ENCODE measurements at places on chromosomes 2 and 18. TPM values are rescaled to one million over a fixed set of nuclear protein-coding genes. Genes with fewer than 3 reads are reported as not detected.

DLX1 gene
- total RNA-seq = not detected

GRCh38 chr2:109238580-109238979 lies 109.6 kb downstream of the SH3RF3 start:
- H3K4me3 ChIP-seq = no peak overlapping the region
- peaks cover 14% of the 10 kb centered on the region for H3K4me1 ChIP-seq
- H3K36me3 ChIP-seq = no peaks in the 10 kb centered on the region
- peak; percentile 42 for DNase-seq

DNA sequence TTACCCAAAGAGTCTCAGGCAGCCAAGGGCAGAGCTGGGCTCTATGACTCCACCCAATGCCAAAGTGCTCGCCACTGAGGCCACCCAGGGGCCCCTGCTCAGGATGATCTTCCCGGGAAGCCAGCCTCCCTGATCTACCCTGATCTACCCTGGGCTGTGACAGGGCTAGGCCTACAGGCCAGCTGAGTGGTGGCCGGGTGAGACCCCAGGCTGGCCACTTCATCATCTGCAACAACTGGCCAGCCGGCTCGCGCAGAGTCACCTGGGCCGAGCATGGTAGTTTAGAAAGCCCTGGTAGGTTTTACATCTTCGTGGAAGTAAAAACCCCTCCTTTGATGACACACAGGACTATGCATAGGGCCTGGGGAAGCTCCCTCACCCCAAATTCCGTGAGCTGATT lies 276.3 kb downstream of the NDUFA10 start:
- H3K4me3 ChIP-seq = no peak overlapping the region
- H3K27ac ChIP-seq = no peak overlapping the region
- no peaks in the 10 kb centered on the region for H3K27me3 ChIP-seq
- H3K36me3 ChIP-seq = no peaks in the 10 kb centered on the region
- H3K4me1 ChIP-seq = peaks cover 14% of the 10 kb centered on the region
- no peak for DNase-seq

GRCh38 chr2:165016772-165017411 lies 61.6 kb upstream of the SLC38A11 start:
- H3K4me3 ChIP-seq = no peak overlapping the region
- no peaks in the 10 kb centered on the region for H3K36me3 ChIP-seq
- DNase-seq = no peak
- no peak overlapping the region for H3K27ac ChIP-seq

GRCh38 chr2:128736689-128737545 lies 418.2 kb upstream of the HS6ST1 start:
- H3K27me3 ChIP-seq = no peaks in the 10 kb centered on the region
- H3K36me3 ChIP-seq = no peaks in the 10 kb centered on the region
- H3K27ac ChIP-seq = no peak overlapping the region
- H3K4me3 ChIP-seq = no peak overlapping the region

IL36A gene
- total RNA-seq = not detected

- peaks cover 20% of the 10 kb centered on the region for H3K4me1 ChIP-seq
- no peaks in the 10 kb centered on the region for H3K27me3 ChIP-seq
- H3K4me3 ChIP-seq = no peak overlapping the region
- H3K27ac ChIP-seq = no peak overlapping the region
- DNase-seq = no peak
Measured at GRCh38 chr2:196990788-196991461, 64.4 kb upstream of the PGAP1 start.

PRSS56 gene
- total RNA-seq = not detected

GRCh38 chr18:73151086-73151485 lies 283.3 kb upstream of the NETO1 start:
- H3K36me3 ChIP-seq = no peaks in the 10 kb centered on the region
- no peaks in the 10 kb centered on the region for H3K27me3 ChIP-seq
- H3K4me1 ChIP-seq = no peaks in the 10 kb centered on the region
- no peak for DNase-seq
- no peak overlapping the region for H3K4me3 ChIP-seq
- H3K27ac ChIP-seq = no peak overlapping the region

ZNF638 gene
- 167 TPM for total RNA-seq

- DNase-seq = no peak
- no peaks in the 10 kb centered on the region for H3K36me3 ChIP-seq
- H3K27me3 ChIP-seq = no peaks in the 10 kb centered on the region
- no peaks in the 10 kb centered on the region for H3K4me1 ChIP-seq
- H3K4me3 ChIP-seq = no peak overlapping the region
Measured at GRCh38 chr2:156065912-156066311, 266.6 kb downstream of the NR4A2 start.

REEP1 gene
- not detected for total RNA-seq

SCYGR4 gene
- not detected for total RNA-seq

- no peaks in the 10 kb centered on the region for H3K36me3 ChIP-seq
- H3K4me3 ChIP-seq = no peak overlapping the region
- no peaks in the 10 kb centered on the region for H3K4me1 ChIP-seq
- no peak overlapping the region for H3K27ac ChIP-seq
Measured at GRCh38 chr2:237223201-237223861, 137.6 kb downstream of the COPS8 start.

RAB17 gene
- not detected for total RNA-seq

GRCh38 chr2:207474863-207475485 lies 54.8 kb upstream of the CREB1 start:
- H3K4me1 ChIP-seq = peaks cover 6% of the 10 kb centered on the region
- no peak overlapping the region for H3K4me3 ChIP-seq
- no peaks in the 10 kb centered on the region for H3K36me3 ChIP-seq
- H3K27me3 ChIP-seq = no peaks in the 10 kb centered on the region
- H3K27ac ChIP-seq = no peak overlapping the region
- DNase-seq = peak; percentile 55

GRCh38 chr2:137672989-137673552 lies 291.2 kb upstream of the HNMT start:
- no peak overlapping the region for H3K27ac ChIP-seq
- H3K36me3 ChIP-seq = no peaks in the 10 kb centered on the region
- H3K27me3 ChIP-seq = no peaks in the 10 kb centered on the region
- no peak for DNase-seq
- H3K4me3 ChIP-seq = no peak overlapping the region

DOK6 gene
- not detected for total RNA-seq

DNA sequence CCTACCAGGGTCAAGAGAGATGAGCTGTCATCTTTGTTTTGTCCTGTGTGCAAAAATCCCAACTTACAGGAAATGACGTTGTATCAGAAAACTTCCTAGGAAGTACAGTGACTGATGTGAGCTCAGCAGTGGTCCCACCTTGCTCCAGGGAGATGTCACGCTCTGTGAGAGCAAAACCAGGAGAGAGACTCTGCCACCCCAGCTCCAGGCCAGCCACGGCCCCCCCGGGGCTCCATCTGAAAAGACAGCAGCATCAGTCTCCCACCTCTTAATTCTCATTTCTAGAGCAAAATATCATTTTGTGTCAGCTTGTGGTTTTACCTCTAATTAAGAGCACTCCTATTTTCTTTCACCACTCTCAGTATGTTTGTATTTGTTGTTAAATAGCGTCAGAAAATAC lies 57.5 kb downstream of the MYL12B start:
- DNase-seq = no peak
- no peak overlapping the region for H3K4me3 ChIP-seq
- H3K36me3 ChIP-seq = no peaks in the 10 kb centered on the region
- H3K4me1 ChIP-seq = no peaks in the 10 kb centered on the region
- H3K27me3 ChIP-seq = no peaks in the 10 kb centered on the region

DNA sequence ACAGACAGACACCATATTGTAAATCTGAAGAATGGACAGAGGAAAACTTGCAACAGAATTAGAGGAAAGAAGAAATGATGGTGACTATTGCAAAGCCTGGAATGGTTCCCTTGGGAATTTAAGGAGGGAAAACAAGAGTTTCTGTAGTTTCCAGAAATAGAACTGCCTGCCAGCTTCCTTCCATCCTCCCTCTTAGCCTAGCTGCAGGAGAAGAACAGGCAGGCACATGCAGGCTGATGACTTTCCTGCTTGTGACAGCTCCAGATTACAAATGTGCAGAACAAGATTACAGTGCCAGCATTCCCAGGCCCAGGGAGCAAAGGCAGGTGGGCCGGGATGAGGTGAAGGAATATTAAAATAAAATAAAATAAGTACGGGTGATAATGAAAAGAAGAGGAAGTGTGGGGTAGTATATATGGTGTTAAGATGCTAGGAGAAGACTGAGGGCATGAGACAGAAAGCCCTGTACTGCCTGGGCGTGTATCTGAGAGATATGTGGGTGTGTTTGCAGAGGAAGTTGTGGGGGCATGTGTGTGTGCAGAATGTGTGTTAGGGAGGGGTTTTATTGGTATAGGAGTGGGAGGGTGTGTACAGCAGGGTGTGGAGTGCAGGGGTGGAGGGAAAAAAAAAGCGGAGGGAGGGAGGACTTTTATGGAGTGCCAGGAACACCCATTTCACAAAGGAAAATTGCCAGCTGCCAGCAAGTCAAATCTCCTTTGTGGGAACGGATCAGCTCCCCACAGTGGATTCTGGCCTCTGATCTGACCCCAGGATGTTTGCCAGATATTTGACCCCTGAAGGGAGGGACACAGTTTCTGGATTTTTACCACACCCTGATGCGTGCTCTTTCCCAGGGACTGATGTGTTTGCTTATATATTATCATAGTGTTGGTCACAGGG lies 43.9 kb upstream of the NEMP2 start:
- no peaks in the 10 kb centered on the region for H3K27me3 ChIP-seq
- no peak overlapping the region for H3K4me3 ChIP-seq
- H3K27ac ChIP-seq = no peak overlapping the region
- no peak for DNase-seq
- H3K4me1 ChIP-seq = peaks cover 37% of the 10 kb centered on the region
- no peaks in the 10 kb centered on the region for H3K36me3 ChIP-seq

DNA sequence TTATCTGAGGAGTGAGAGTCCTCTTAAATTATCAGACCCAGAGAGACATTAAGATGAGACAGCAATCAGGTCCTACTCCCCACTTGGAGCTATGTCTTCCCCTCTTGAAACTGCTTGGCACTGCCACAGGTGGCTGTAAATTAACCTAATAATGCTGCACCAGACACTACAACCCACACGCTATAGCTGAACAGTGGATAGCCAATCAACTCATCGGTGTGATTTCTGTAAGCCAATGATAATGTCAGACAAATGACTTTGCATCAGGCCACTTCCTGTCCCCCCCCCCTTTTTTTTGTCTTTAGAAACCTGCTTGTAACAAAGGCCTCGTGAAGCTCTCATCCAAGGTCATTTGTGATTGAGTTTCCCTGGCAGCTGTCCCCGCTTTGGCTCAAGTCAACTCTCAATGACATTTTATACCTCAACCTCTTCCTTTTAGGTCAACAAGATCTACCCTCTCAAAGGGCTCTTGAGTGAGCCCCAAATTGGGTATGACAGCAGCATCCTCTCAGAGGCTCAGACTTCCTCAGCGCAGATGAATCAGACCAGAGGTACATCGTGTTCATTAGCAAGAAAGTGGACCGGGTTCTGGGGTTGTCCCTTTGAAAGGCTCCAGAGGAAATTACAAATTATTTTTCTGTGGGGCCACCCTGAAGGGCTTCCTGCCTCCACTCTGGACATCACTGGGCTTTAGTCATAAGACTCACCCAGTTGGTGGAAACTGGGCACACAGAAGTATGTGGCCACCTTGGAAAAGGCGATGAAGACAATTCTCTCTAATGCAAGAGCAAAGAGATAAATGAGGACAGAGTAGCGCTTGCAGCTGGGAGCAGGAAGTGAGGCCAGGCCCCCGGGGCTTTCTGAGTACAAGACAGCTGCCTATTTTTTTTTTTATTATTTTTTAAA lies 73.6 kb downstream of the COPS8 start:
- no peak overlapping the region for H3K27ac ChIP-seq
- H3K4me3 ChIP-seq = no peak overlapping the region
- H3K4me1 ChIP-seq = no peaks in the 10 kb centered on the region
- no peaks in the 10 kb centered on the region for H3K36me3 ChIP-seq

SULT1C2 gene
- 0.23 TPM for total RNA-seq

NYAP2 gene
- total RNA-seq = 0.06 TPM

DNA sequence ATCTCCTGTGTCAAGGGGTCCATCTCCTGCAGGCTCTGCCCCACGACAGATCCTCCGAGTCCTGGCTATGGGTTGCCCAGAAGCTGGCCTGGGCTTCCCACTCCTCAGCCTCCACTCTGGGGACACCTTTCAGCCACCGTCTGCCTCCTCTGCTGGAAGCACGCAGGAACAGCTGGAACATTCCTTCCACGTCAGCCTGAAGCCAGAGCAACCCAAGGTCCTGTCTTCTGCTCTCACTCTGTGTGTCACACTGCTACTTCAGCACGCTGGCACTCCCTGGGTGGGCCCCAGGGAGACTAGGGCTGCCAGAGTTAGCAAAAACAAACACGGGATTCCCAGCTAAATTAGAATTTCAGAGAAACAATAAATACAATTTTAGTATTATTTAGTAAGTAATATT lies 148.8 kb downstream of the HRH4 start:
- H3K27me3 ChIP-seq = no peaks in the 10 kb centered on the region
- H3K4me3 ChIP-seq = no peak overlapping the region

HJURP gene
- 0.44 TPM for total RNA-seq

FIGN gene
- not detected for total RNA-seq

DNA sequence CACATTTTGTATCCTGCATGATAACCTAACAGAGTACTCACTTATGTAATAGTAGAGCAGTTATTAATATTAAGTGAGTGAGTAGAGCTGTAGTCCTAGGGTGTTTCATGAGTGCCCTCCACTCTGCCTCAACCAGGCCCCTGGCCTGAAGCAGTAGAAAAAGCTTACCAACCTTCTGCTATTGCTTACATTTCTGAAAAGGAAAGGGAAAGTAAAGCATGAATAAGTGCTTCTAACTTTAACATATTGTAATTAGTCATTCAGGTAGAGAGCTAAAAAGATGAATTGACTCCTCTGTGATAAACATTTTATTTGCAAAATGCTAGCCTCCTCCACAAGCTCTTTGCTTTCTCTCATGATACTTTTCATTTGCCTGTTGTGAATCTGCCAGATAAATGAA lies 94.7 kb upstream of the RPE start:
- H3K27me3 ChIP-seq = no peaks in the 10 kb centered on the region
- no peak overlapping the region for H3K27ac ChIP-seq
- H3K4me3 ChIP-seq = no peak overlapping the region

MFF gene
- total RNA-seq = 64.3 TPM

PIAS2 gene
- 38.3 TPM for total RNA-seq

DNA sequence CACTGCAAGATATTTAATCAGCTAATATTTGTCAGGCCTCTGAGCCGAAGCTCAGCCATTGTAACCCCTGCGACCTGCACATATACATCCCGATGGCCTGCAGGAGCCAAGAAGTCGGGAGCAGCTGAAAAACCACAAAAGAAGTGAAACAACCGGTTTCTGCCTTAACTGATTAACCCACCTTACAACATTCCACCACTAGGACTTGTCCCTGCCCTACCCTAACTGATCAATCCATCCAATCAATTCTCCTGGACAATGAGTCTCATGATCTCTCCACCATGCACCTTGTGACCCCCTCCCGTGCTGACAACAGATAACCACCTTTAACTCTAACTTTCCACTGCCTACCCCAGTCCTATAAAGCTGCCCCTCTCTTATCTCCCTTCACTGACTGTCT lies 945.4 kb upstream of the GYPC start:
- DNase-seq = no peak
- no peak overlapping the region for H3K4me3 ChIP-seq
- H3K27me3 ChIP-seq = no peaks in the 10 kb centered on the region
- H3K4me1 ChIP-seq = no peaks in the 10 kb centered on the region
- H3K27ac ChIP-seq = no peak overlapping the region
- no peaks in the 10 kb centered on the region for H3K36me3 ChIP-seq
